Stimulated activated CD4-positive, alpha-beta T cell treated with anti-CD3 and anti-CD28 coated beads, Interleukin-12 subunit alpha, Interleukin-12 subunit beta, amount 100 ng/mL, for 4 hours (primary cell): ENCODE measurements at places on chromosomes 13 and 19.

- DNase-seq = no peak
These were observed 32.0 kb upstream of the TUBGCP3 start for GRCh38 chr13:112619730-112620631.

DNA sequence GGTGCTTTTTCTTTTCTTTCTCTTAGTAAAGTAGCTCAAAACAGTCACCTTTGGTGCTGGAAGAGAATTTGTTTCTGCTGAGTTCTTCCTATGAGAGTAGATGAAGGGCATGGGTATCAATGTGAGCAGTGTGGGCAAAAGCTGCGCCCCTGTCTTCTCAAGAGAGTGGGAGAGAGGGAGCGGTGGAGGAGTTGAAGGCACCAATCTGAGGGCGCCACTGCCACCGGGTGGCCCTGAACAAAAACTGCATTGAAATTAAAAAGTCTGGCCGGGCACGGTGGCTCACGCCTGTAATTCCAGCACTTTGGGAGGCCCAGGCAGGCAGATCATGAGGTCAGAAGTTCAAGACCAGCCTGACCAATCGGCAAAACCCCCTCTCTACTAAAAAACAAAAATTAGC is 28.7 kb upstream of the EPHX3 start:
- DNase-seq = no peak

- no peak for DNase-seq
These were observed 789.0 kb downstream of the DIAPH3 start for GRCh38 chr13:59374691-59375090.

GRCh38 chr13:108155185-108156106 is 59.9 kb downstream of the LIG4 start:
- peak; percentile 47 for DNase-seq

DNA sequence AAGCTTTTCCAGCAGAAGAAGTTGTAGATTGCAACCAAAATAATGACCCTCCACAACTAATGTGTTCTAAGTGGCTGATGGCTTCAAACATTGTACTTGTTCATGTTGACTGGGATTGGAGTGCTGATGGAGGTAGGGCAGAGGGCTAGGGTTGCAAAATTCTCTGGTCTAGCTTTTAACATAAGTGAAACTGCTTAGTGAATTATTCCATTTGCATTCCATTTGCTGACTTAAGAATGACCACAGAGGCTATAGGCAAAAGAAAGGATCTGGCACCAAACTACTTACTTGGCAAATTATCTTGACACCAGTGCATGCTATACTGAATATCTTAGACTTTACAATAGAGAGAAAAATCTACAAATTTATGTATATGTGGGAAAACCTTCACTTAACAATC is 287.0 kb downstream of the FGF9 start:
- no peak for DNase-seq

GRCh38 chr19:15631817-15632216 is 8.9 kb upstream of the CYP4F3 start:
- no peak for DNase-seq

DNA sequence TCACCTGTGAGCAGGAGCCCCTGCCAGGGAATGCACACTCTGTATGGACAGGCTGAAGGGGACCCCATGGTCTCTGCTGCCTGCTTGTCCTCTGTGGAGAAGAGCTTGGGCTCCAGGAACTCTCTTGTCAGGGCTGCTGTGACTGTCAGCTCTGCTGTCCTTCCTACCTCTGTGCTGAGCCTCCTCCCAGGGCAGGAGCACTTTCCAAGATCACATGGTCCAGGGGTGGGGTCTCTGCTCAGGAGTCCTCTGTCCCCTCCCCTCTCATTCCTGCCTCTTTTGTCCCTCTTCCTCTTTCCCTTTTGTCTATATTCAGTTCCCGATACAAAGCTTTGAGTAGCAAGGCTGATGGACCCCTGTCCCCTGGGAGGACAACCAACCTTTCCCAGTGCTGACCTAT is at the start of gene CEACAM7:
Gene CEACAM7 (minus strand): TSS at position 173 of the 400 bp plus-strand sequence. CDS start 105 bp downstream, at position 68.
- DNase-seq = no peak

GRCh38 chr13:79846386-79846785 is 365.4 kb downstream of the NDFIP2 start:
- DNase-seq = no peak

- DNase-seq = peak; percentile 14
These were observed 1.0 kb upstream of the CHAMP1 start for GRCh38 chr13:114313061-114313860.

DNA sequence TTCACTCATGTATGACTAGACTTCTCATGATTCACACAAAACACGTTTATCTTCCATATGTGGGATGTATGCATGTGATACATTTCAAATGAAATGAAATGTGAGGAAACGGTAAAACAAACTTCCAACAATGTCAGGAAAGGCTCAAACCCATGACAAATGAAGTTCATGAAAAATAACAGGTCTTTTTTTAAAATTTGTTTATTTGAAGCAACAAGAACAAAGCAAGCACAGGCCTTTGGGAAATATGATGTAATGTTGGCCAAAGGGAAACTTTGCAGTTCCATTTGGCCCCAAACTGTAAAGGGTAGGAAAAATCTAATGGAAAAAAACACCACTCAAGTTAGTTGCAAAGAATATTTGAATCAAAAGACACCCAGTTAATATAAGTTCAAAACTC is 463.8 kb upstream of the ARGLU1 start:
- no peak for DNase-seq

DNA sequence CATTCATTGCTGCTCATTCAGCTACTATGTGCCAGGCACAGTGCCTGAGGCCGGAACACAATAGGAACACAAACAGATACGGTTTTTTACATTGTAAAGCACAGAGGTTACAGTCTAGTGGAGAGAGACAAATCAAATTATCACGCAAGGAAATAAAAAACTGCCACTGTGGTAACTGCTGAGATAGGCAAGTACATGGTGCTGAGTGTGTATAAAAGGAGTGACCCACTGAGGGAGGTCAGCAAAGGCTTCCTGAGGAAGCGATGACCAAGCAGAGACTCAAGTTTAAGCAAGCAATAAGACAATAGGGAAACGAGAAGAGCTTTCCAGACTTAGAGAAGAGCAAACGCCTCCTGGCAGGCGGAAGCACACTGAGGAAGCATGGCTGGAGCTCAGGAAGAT is 56.4 kb downstream of the NUFIP1 start:
- DNase-seq = no peak

- no peak for DNase-seq
These were observed 13.8 kb upstream of the PTPRS start for GRCh38 chr19:5354403-5354802.

DNA sequence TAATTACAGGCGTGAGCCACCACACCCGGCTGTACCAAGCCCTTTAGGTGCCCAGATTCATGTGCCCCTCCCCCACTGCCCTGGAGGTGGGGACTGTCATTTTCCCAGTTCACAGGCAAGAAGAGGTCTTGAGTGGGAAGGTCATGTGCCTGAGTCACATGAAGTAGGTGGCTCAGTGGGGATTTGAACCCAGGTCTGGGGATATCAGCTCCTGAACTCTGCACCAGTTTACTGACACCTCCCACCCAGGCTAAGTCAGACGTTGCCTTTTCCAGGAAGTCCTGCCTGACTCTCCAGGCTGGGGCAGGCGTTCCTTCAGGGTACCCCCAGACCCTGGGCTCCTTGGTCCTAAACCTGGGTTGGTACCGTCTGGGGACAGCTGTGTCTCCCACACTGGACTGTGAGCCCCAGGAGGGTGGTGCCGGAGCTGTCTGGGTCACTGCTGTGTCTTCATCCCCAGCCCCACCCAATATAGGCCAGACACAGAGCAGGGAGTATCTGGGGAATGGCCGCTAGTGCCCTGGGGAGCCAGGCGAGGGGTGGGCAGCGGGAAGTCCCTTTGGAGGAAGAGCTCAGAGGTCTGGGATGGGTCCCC is 8.6 kb downstream of the VASP start:
- DNase-seq = no peak

GRCh38 chr19:38634757-38635482 is 12.5 kb upstream of the ACTN4 start:
- DNase-seq = peak; percentile 70

- no peak for DNase-seq
These were observed at the start of gene B3GNT3 for GRCh38 chr19:17794731-17795494. Gene B3GNT3, plus strand, starts transcription at chr19:17795138. Its CDS starts 12,670 bp downstream, at chr19:17807808.

- no peak for DNase-seq
These were observed 14.2 kb upstream of the ZNF91 start for GRCh38 chr19:23409392-23410048.

- DNase-seq = no peak
These were observed 82.8 kb downstream of the ITGBL1 start for GRCh38 chr13:101535192-101535746.

GRCh38 chr19:49403404-49404187 is 15.5 kb downstream of the KASH5 start:
- DNase-seq = no peak

GRCh38 chr19:996051-996838 is 4.0 kb upstream of the GRIN3B start:
- DNase-seq = peak; percentile 53

DNA sequence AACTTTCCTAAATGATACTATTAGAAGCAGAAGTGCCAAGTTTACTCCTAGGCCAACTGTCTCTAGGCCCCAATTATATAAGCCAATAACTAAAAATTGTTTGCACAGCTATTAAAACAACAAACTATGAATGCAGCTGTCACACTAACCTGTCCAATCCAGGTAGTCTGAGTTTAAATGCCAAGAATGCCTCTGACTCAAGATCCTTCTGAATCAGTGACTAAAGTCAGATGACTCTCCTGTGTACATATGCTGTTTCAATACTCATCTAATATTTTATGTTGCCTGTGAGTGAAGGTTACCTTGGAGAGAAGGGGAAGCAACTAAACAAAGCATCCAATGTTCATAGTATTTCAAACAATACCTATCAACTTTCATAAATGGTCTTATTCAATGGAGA is 257.0 kb downstream of the ENOX1 start:
- DNase-seq = no peak

DNA sequence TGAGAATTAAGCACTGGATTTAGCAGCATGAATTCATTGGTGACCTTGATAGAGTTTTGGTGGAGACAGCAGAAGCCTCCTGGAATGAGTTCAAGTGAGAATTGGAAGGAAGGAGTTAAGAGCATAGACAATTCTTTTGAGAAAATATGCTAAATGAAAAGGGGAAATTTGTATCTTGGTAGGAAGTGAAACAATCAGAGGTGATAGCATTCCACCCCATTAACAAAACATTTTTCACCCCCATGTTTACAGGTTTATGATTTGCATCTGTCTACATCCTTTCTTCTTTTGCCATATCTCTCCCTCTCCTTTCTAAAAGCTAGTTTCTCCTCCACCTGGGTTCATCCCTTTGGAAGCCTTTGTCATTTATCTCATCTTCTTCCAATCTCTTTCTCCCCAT is 27.5 kb downstream of the LNX2 start:
- no peak for DNase-seq

GRCh38 chr13:59038824-59039223 is 1124.9 kb downstream of the DIAPH3 start:
- DNase-seq = no peak

DNA sequence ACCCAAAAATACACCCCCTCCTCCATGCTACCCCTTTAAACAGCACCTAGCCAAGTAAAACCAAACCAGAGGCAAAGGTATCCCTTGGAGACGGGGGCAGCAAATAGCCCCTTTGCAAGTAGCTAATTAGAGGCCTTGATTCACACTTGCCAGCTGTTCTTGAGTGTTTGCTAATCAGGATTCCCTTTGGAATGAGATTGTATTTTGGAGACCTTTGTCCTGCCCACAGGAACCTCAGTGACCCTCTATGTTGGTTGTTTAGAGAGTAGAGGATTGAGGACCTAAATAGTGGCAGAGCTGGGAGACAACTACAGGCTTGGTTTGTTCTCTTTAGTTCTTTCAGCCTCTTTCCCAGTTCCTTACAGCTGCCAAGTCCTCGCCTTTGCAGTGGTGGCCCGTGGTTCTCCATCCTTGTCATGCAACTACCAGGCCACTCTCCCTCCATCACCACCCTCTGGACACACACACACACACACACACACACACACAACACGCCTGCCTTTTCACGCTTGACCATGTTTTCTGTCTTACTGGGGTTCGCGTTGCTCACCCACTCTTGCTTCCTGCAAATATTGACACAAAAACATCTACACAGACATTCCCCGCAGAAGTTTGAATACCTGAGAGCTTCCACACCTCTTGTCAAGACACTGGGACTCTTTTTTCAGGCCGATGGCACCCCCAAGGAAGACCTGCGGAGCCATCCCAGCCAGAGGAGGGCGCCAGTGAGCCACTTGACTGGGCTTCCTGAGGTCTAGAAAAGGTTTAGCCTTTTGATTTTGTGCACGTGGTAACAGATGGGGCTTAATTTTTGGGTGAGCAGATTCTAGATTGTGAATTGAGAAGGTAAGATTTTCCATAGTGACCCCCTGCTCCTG is 80.0 kb upstream of the GPR183 start:
- DNase-seq = peak; percentile 85

- DNase-seq = no peak
These were observed 385.6 kb downstream of the IRS2 start for GRCh38 chr13:109400624-109401257.

GRCh38 chr19:49570138-49570856 is 10.1 kb downstream of the NOSIP start:
- no peak for DNase-seq

DNA sequence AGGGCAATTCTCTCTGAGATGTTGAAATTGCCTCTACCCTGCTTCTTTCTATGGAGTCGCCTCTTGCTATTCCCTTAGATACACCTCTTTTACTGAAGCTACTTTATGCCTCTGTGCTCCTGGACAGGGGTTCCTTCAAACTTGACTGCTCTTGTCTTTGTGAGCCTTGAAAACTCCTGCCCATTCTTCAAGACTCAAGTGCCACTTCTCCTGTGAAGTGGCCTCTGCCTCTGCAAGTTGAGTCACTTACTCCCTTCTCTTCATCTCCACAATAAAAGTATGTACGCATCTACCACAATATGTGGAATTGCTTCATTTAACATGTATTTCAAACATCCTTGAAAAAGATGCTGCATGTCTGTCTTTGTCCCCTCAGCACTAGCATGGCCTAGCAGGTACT is 66.0 kb upstream of the TPP2 start:
- no peak for DNase-seq

GRCh38 chr13:89407357-89407756 is 1736.2 kb downstream of the SLITRK5 start:
- no peak for DNase-seq

DNA sequence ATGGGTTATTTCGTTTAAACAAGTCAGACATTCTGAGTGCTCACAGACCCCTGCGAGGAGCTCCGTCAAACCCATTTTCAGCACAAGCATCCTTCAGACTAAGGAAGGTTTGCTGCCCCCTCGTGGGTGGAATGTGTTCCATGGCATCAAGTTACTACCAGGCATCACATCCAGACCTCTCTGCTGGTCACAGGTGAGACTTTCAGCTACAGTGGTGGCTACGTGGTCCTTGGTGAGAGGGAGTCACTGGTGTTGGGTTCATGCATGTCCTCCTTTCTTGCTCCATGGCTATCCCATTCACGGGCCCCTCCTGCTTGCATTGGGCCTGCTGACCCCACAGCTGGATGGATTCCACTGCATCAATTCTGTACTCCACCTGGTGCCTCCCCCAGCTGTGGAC is 9.1 kb upstream of the LILRB5 start:
- DNase-seq = peak; percentile 70

DNA sequence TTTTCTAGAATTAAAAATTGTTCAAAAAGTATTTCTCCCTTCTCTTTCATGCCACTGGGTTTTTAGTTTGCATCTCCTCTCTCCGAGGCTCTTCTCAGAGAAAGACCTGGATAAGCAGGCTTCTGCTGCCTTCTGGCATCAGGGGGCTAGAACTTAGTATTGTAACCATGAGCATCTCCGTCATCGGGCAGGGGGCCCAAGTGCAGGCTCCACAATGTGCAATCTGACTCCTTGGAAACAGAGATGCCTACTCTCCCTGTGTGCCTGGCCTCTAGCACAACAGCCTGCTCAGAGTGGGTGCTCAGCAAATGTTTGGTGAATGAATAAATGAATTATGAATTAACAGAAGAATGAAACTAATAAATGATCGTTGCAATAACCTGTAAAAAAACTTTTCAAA is 45.6 kb upstream of the MTIF3 start:
- no peak for DNase-seq

- no peak for DNase-seq
These were observed 418.1 kb upstream of the ARGLU1 start for GRCh38 chr13:106986033-106986484.
